ENCODE measurements at places on chromosomes 11 and 22.
A peak's percentile ranks its signal among the peaks of the same experiment; 100 is the strongest.

DNA sequence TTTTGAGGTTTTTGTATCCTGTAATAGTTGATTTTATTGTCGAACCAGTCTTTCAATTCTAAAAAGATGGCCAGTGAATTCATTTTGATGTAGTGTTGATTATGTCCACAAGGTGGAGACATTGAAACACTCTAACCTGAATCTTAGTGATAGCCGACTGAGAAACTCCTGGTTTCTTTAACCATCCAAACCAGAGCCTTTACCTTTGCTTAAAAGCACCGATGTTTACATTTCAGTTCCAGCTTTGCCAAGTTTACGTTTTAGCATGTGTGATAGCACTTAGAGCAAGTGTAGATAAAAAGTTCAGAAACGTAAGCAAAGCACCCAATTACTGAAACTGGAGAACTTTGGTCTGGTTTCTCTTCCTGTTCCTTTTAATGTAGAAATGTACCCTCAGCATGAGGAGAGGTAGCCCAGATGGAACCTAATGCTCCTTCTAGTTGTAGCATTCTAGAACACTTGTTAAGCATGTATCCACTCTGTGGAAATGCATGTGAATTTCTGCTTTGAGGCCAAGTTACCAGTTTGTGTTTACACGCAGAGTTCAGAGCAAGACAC lies 208.6 kb downstream of the DBX1 start:
- DNase-seq: no peak

DNA sequence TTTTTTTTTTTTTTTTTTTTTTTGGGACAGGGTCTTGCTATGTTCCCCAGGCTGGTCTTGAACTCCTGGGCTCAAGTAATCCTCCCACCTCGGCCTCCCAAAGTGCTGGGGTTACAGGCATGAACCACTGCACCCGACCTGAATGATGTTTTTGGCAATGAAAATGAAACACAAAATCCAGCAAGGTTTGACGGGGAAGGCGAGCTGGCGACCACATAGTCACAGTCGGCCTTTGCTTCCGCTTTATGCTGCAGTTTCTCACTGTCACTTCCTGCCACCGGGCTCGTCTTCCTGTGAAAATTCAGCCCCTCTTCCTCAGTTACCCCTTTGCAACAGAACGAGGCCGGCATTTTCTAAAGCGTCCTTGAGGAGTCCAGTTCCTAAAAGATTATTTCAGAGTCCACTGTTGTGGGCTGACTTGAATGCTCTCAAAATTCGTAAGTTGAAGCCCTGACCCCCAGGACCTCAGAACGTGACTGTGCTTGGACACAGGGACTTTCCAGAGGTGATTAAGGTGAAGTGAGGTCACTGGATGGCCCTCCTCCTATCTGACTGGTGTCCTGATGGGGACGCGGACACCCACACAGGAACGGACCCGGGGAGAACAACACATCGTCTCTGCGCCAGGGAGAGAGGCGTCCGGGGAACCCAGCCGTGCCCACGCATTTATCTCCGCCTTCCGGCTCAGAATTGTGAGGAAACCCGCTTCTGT lies 2.9 kb upstream of the BID start:
- no peak for DNase-seq

- no peak for DNase-seq
These were observed 16.7 kb downstream of the C11orf54 start for GRCh38 chr11:93757924-93758865.

- DNase-seq: no peak
These were observed 742 bp upstream of the CASP4 start for GRCh38 chr11:104968856-104969776.

GRCh38 chr11:46410021-46410420 lies 18.4 kb upstream of the CHRM4 start:
- no peak for DNase-seq

- peak; percentile 20 for DNase-seq
These were observed 559 bp downstream of the MRTFA start for GRCh38 chr22:40635940-40636379.

DNA sequence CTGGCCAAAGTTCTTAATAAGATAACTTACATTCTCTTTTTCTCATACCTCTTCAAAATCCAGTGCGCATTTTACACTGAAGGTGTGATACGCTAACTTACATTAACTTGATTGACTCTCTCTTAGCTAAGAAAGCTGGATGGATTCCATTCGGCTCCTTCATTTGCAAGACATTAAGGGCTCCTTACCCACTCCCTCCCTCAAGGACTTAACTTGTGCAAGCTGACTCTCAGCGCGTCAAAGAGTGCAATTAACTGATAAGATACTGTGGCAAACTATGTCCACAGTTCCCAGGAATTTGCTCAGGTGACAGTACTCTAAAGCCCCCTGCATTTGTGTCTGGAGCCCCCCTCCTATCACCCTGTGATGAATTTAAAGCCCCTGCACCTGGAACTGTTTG lies 6.4 kb upstream of the RFPL1 start:
- DNase-seq: no peak

DNA sequence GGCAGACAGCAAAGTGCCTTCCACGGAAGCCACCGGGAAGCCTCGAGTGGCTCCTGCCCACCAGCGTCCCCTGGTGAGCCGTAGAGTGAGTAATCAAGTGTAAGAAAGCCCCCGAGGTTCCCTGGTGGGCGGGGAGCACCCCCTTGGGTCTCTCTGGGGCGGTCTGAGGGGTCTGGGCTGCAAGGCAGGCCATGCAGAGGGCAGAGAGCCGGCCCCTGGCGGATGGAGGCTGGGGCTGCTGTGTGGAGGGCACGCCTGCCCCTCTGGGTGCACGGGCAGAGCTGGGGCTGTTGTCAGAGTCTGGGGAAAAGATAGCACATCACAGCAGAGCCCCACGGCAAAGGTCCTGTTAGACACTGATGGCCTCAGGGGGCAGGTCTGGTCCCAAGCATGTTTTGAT lies 25.7 kb upstream of the MYRF start:
- no peak for DNase-seq

DNA sequence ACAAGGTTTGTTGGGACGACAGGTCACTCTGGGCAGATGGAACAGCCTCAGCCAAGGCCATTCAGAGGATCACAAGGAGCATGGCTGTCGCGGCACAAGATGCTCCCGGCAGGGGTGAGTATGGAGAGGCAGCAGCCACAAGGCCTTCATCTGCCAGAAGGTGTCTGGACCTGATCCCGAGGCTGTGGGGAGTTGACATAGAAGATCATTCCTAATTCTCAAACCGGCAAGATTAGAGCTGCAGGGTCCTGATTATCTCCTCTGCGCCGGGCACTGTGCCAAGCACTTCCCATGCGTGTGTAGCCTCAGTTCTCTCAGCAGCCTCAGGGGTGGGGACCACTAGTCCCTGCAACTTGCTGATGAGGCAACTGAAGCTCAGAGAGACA lies 32.3 kb upstream of the RFPL3 start:
- DNase-seq: no peak

GRCh38 chr11:11940551-11940950 lies 67.9 kb downstream of the DKK3 start:
- DNase-seq: no peak

DNA sequence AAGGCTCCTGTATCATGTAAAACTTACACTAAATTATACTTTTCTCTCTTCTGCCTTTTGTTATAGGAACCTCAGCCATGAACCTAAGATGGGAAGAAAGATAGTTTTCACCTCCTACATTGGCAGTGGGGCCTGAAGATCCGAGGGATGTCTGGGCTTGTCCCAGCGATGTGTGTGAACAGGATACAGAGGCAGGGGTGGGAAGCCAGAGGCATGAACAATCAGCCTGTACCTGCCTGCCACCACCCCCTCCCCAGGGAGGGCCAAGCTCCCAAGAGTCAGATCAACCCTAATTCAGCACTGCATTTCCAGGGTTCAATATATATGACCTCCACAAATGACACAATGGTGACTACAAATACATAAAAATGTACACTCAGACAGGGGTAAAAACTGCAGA lies 9.4 kb downstream of the KIAA0930 start:
- no peak for DNase-seq
